Ascending aorta (tissue), 2 donors: ENCODE measurements at places on chromosomes 16 and 17.

DNA sequence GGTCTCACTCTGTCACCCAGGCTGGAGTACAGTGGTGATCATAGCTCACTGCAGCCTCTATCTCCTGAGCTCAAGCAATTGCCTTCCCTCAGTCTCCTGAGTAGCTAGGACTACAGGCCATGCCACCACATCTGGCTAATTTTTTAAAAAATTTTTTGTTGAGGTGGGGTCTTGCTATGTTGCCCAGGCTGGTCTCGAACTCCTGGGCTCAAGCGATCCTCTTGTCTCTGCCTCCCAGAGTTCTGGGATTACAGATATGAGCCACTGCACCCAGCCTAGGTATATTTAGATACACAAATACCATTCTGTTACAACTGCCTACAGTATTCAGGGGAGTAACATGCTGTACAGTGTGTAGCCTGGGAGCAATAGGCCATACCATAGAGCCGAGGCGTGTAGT lies 14.3 kb downstream of the POLR3E start:
- no peak for DNase-seq
- H3K27ac ChIP-seq: no peak overlapping the region
- H3K4me1 ChIP-seq: no peaks in the 10 kb centered on the region
- no peak overlapping the region for H3K4me3 ChIP-seq

- H3K36me3 ChIP-seq: no peaks in the 10 kb centered on the region
- peak overlapping the region; percentile 16 for H3K27ac ChIP-seq
- H3K27me3 ChIP-seq: no peaks in the 10 kb centered on the region
- no peak for DNase-seq
Measured at GRCh38 chr16:82653550-82654511, 27.1 kb downstream of the CDH13 start.

- peak; percentile 75 for DNase-seq
- H3K27me3 ChIP-seq: no peaks in the 10 kb centered on the region
- no peaks in the 10 kb centered on the region for H3K36me3 ChIP-seq
- H3K4me1 ChIP-seq: peaks cover 60% of the 10 kb centered on the region
Measured at GRCh38 chr17:40311575-40311974, 2.6 kb downstream of the RARA start.

DNA sequence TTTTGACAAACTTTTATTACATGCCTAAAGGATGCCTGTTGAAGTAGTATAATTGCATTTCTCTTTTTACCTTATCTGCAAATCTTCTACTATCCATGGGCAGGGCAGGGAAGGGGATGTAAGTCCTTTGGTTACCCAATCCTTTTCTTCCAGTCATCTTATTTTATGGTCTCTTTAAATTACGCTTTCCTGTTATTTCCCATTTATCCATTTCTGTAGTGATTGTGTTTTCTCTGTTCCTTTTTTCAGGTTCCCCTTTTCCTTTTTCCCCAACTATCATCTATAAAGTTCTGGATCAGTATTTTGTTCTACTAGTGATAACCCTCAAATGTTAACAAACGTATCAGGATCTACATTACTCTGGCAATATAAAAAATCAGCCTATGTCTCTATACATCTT lies 3.3 kb upstream of the ABCA9 start:
- no peak overlapping the region for H3K4me3 ChIP-seq
- no peak for DNase-seq
- no peak overlapping the region for H3K27ac ChIP-seq
- H3K36me3 ChIP-seq: no peaks in the 10 kb centered on the region
- no peaks in the 10 kb centered on the region for H3K4me1 ChIP-seq
- H3K27me3 ChIP-seq: no peaks in the 10 kb centered on the region
